ENCODE measurements at places on chromosomes 2 and 18. TPM values are rescaled to one million over a fixed set of nuclear protein-coding genes. Genes with fewer than 3 reads are reported as not detected.

The SRD5A2 gene
- total RNA-seq = not detected

The ANKZF1 gene
- total RNA-seq = 142 TPM

The SPRED2 gene
- 7.9 TPM for total RNA-seq

The YPEL5 gene
- 24.1 TPM for total RNA-seq

The INHA gene
- total RNA-seq = not detected

The POTEJ gene
- total RNA-seq = not detected

The GPR39 gene
- not detected for total RNA-seq

The ALPI gene
- not detected for total RNA-seq

The DSC3 gene
- total RNA-seq = not detected

The ALPP gene
- total RNA-seq = not detected

The LCT gene
- total RNA-seq = 0.53 TPM

The DCAF17 gene
- 22.6 TPM for total RNA-seq

The CYP27C1 gene
- not detected for total RNA-seq

The TTN gene
- total RNA-seq = 3.3 TPM

The ACMSD gene
- not detected for total RNA-seq

The IL36RN gene
- total RNA-seq = not detected

The ZNF516 gene
- total RNA-seq = 1.2 TPM

The SLC19A3 gene
- total RNA-seq = not detected

The TMEM198 gene
- 3.8 TPM for total RNA-seq

The MAP3K19 gene
- total RNA-seq = not detected

The RAPH1 gene
- total RNA-seq = 4.6 TPM

The GKN1 gene
- total RNA-seq = not detected

The XDH gene
- total RNA-seq = not detected

The NEU4 gene
- 3.2 TPM for total RNA-seq

The C18orf54 gene
- 10.9 TPM for total RNA-seq

The EPB41L5 gene
- total RNA-seq = 0.94 TPM

The SULT1C2 gene
- total RNA-seq = not detected

The IL36A gene
- total RNA-seq = 0.34 TPM

The ELOA2 gene
- not detected for total RNA-seq

The RFTN2 gene
- total RNA-seq = not detected

The IMP4 gene
- total RNA-seq = 136 TPM

The C2orf78 gene
- not detected for total RNA-seq

The NEURL3 gene
- 0.16 TPM for total RNA-seq

The IDH1 gene
- total RNA-seq = 42.7 TPM

The FBLN7 gene
- total RNA-seq = 16.7 TPM

The LYPD1 gene
- total RNA-seq = not detected

The CDK15 gene
- total RNA-seq = not detected

The SERPINB4 gene
- total RNA-seq = not detected

The DSG4 gene
- not detected for total RNA-seq

The ANKRD62 gene
- total RNA-seq = not detected

The KIF1A gene
- total RNA-seq = 0.97 TPM

The TMEM18 gene
- 24.1 TPM for total RNA-seq

The CCDC85A gene
- not detected for total RNA-seq

The PPP1R1C gene
- not detected for total RNA-seq

The RGPD8 gene
- total RNA-seq = 16.1 TPM

The OTOS gene
- total RNA-seq = not detected

The CHPF gene
- 41.9 TPM for total RNA-seq

The PSD4 gene
- 313 TPM for total RNA-seq

The HOXD12 gene
- total RNA-seq = not detected

The ADGRF3 gene
- 3.1 TPM for total RNA-seq

The ALPG gene
- not detected for total RNA-seq

The STARD7 gene
- total RNA-seq = 206 TPM

Measured in activated T-helper 2 cell treated with anti-CD3 and anti-CD28 coated beads, Interferon-gamma antibody, Interleukin-2, Interleukin-4, amounts not matched to agents 10 μg/mL and 5 μg/mL and 100 μg/mL, durations not matched to agents 14 hours and 24 hours and 36 hours (primary cell).